A549 treated with Mapracorat at 1 μM for 4 hours (cell line): ENCODE measurements at places on chromosomes 3 and 15. TPM values are rescaled to one million over a fixed set of nuclear protein-coding genes. Genes with fewer than 3 reads are reported as not detected.

The LIPH gene
- 4.9 to 5.9 TPM (median 5.5 TPM) in 5 replicates for total RNA-seq

The CCR1 gene
- total RNA-seq, result not detected in 5 replicates

The PIF1 gene
- total RNA-seq, result 11.6 to 23.5 TPM (median 16.4 TPM) in 5 replicates

The GCHFR gene
- total RNA-seq, result 6.7 to 8.7 TPM (median 7.4 TPM) in 5 replicates

The CD200 gene
- not detected in 5 replicates for total RNA-seq

The KIF15 gene
- total RNA-seq, result 7.5 to 10.8 TPM (median 8.1 TPM) in 5 replicates

The FBXO40 gene
- not detected in 5 replicates for total RNA-seq

The SNTN gene
- total RNA-seq, result not detected in 5 replicates

The GABRA5 gene
- 80.9 to 122 TPM (median 102 TPM) in 5 replicates for total RNA-seq
